NB4 (cell line): ENCODE measurements at places on chromosomes 3 and 15.

- peak; percentile 70 for DNase-seq
Observed at GRCh38 chr3:170033489-170033888, 4.3 kb upstream of the GPR160 start.

- DNase-seq = peak; percentile 62
Observed at GRCh38 chr15:66251790-66252684, 1.5 kb downstream of the MEGF11 start.

GRCh38 chr3:59540696-59541095 lies 490.9 kb upstream of the CFAP20DC start:
- DNase-seq = no peak

- no peak for DNase-seq
Observed at GRCh38 chr15:68641376-68641775, 62.6 kb downstream of the CORO2B start.

DNA sequence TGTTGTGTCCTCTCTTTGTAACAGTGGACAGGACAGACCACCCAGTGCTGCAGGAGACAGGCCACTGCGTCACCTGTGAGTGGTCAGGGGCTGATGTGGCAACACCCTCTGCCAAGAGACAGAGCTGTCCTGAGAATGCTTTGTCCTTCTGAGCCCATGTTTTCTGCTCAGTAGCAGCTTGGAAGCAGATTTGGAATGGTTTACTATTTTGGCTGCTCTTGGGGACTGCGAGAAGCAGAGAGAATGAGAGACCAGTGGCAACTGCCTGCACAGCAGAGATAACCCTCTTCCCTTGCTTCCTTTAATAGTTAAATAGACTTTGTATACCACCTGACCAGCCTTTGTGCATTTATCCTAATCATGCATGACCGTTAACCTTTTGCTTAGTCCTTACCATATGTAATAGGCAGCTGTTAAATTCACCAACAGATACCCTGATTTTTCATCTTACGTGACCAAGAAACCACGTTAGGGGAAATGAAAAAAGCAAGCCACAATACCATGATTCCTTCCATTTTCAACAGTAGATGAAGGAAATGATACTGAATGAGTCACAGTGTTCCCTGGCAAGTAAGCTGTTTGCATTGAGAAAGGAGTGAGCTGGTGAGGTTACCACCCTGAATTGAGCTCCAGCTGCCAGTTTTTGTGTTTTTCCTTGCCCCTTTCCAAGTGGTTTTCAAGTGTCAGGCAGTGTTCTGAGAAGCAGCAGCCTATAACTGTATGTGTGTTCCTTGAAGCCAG lies 35.5 kb downstream of the B3GALNT1 start:
- DNase-seq = peak; percentile 53

- no peak for DNase-seq
Observed at GRCh38 chr3:56812754-56813652, 11.3 kb upstream of the ARHGEF3 start.

- DNase-seq = peak; percentile 5
Observed at GRCh38 chr3:149703466-149703865, 45.6 kb upstream of the WWTR1 start.

GRCh38 chr3:131147534-131147933 lies 120.9 kb downstream of the NEK11 start:
- peak; percentile 8 for DNase-seq

DNA sequence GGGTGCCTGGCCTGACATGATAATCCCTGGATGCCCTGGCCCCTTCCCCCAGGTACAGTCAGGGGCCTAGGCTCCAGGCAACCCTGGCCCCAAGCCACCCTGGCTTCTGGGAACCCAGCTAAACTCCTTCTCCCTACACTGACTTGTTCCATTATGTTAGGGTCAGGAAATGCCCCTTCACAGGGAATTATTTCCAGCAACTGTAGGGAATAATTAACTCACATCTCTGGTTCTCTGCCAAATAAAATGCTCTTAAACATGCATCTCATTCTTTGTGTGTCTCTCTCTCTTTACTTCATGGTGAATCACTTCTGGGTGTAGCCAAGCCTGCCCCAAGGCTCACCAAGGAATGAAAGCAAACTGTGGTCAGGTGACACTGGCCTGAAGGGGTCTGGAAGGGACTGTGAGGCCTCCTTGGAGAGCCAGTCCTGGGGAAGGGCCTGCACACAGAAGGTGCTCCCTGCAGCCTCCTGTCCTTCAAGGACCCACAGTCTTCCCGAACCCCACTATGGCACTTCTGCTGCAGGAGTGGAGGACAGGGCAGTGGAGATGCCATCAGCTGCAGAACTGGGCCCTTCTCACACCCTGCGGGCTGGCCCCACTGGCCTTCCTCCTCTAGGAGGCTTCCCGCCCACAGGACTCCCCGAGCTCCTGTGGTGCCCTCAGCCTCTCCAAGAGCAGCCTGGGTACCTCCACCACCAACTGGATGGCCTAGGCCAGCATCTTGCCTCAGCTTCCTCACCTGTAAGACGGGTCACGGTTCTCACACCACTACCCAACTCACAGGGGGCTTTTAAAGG lies 17.6 kb downstream of the TKT start:
- no peak for DNase-seq

DNA sequence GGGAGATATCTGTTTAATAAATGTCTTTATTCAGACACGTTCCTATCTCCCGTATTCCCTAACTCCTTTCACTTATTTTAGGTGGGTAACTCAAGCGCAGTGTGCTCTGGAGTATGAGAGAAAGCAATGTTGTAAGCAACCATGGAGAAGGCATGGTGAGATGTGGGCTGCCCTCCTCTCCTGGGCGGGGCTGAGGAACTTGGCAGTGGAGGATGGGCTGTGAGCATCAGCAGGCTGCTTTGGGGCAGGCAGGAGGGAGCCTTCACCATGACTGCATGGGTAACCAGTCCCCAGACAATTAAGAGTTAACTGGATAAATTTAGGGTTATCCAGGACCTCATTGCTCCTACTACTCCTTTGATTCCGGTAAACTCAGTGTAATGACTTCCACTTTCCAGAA lies 126.1 kb downstream of the RORA start:
- DNase-seq = no peak

- DNase-seq = peak; percentile 92
Observed at GRCh38 chr3:129278439-129278965, at the start of gene HMCES. TSS of gene HMCES (plus strand) at chr3:129278870. CDS start at chr3:129279733, 863 bp downstream.

DNA sequence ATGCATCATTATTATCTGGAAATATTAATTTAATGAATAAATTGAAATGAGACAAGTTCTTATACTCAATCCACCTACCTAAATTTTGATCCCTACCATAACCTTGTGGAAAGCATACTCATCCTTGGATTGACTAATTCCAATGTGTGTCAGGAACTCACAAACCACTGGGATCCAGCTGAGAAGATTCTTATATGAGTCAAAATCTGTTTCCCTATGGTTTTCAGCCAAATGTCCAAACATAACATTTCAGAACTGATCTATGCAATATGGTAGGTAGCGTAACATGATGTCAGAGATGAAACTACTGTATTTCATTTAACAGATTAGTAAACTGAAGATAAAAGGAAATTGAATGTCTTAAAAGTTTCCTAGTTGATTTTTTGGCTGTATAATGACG lies 250.0 kb downstream of the PLOD2 start:
- no peak for DNase-seq

DNA sequence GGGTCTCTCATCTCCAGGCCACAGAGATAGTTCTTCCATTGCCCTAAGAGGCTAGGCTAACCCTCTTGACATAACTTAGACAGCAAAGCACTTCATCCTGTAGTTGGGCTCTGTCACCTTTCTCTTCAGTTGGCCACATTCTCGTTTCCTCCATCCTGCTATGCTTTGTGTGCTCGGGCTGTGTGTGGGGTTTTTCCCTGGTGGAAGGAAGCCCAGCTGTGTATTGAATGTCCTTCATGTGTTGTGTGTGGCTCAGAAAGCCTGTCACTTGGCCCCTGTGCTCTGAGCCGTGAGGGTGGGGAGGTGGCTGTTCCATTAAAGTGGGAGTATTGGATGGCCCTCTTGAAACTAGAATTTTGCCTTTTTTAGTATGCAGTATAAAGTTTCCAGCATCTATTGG lies 8.8 kb upstream of the EXOG start:
- DNase-seq = no peak

DNA sequence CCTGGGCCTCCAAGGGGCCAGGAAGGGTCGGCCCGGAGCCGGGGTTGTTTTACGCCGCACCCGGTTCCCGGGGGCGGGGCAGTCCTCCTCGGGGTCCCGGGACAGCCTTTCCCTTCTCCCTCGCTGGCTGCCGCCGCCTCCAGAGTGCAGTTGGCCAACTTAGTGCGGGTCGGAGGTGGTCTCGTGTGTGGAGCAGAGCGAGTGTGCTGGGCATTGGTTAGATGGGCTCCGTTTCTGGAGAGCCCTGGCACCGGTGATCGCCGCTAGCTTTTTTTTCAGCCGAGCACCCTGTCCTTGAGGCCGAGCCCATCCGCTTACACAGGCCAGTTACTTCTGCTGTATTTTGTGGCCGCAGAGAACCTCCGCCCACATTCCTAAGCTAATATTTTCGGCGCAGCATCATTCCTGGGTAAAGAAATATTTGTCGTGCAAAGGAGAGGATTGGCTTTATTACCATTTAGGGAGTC lies 585 bp downstream of the KIF23 start:
- peak; percentile 73 for DNase-seq

DNA sequence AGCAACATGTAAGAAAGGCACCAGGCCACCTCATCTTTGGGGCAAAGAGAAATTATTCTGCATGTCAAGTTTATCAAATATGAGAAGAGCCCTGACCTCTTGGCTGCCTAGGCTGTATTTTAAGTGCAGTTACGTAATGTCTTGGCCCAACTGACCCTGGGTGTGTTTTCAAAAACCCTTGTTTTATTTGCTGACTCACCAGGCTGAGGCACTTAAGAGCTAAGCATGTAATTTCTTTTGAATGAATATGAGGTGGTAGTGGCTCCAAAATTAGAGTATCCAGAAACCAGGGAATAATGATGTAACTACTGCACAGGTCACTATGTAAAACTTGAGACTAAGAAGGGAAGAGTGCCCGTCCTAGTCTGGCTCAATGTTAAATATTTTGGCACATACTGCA lies 24.3 kb downstream of the PGPEP1L start:
- DNase-seq = peak; percentile 93

- DNase-seq = no peak
Observed at GRCh38 chr15:64143276-64143675, 8.3 kb upstream of the SNX22 start.

DNA sequence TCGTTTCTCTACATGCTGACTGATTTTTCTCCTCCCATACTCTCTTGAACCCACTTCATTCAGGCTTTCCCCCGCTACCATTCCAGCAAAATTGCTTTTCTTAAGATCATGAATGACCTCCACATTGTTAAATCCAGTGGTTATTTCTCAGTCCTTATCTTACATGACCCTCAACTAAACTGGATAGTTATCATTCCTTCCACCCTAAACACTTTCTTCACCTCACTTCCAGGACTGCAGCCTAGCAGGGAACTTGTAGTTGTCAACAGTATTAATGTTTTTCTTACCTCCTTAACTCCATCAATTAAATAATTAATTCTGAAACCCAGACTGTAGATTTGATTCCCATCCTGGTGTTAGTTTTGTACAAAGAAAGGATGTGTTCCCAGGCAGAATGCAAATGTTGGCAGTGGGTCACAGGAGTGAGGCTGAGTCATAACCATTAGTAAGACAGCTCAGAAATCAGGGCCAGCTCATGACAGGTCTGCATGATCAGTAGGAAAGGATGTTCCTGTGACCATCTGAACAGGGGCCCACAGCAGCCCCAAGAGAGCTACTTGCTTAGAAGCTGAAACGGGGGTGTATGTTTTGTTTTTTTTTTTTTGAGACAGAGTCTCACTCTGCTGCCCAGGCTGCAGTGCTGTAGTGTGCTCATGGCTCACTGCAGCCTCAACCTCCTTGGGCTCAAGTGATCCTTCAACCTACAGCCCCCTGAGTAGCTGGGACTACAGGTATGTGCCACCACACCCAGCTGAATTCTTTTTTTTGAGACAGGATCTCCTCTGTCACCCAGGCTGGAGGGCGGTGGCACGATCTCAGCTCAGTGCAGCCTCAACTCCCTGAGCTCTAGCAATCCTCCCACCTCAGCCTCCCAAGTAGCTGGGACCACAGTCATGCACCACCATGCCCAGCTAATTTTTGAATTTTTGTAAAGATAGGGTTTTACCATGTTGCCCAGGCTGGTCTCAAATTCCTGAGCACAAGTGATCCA lies 9.1 kb downstream of the BCL2L10 start:
- peak; percentile 72 for DNase-seq

- DNase-seq = no peak
Observed at GRCh38 chr15:99651023-99651807, 82.0 kb downstream of the LYSMD4 start.

DNA sequence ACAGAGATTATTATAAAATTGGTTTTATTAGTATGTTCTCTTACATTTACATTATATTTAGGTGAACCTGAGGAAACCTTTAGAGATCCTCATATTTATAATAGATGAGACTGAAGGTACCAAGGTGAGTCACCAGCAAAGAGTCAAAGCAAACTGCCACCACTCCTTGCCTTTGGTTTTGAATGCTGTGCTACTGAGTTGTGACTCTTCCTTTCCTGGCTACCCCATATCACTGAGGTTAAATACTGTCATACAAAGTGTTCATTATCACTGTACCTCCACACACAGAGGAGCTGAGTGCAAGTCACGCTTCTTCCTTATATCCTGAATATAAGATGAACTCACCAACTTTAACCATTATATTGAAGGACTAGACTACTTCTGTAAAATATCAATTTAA lies 168.2 kb downstream of the CBLB start:
- no peak for DNase-seq

GRCh38 chr3:115401298-115401697 lies 222.0 kb upstream of the GAP43 start:
- no peak for DNase-seq

- no peak for DNase-seq
Observed at GRCh38 chr15:64122936-64123351, 27.2 kb downstream of the SNX1 start.

- no peak for DNase-seq
Observed at GRCh38 chr15:77986891-77987764, 90.4 kb downstream of the TBC1D2B start.

DNA sequence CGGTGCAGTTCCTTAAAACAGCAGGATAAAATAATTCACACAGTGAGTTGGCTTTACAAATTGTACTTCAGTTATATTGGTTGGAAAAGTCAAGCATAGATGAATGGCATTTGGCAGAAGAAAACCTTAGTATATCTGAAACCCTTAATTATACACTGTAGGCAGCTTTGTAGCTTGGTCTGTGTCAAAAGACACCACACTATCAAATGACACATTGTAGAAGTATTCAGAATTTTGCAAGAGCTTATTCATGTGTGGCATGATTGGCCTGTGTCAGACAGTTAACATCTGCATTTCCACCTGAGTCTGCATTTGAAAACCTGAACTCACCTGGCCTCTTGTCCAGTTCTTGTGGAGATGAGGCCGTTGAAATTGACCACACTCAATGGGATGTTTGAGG lies 13.8 kb downstream of the TMEM266 start:
- DNase-seq = no peak
